ENCODE measurements at places on chromosomes 12 and 14.

- no peak for DNase-seq
Measured at GRCh38 chr14:73173092-73173735, 36.9 kb downstream of the PSEN1 start.

DNA sequence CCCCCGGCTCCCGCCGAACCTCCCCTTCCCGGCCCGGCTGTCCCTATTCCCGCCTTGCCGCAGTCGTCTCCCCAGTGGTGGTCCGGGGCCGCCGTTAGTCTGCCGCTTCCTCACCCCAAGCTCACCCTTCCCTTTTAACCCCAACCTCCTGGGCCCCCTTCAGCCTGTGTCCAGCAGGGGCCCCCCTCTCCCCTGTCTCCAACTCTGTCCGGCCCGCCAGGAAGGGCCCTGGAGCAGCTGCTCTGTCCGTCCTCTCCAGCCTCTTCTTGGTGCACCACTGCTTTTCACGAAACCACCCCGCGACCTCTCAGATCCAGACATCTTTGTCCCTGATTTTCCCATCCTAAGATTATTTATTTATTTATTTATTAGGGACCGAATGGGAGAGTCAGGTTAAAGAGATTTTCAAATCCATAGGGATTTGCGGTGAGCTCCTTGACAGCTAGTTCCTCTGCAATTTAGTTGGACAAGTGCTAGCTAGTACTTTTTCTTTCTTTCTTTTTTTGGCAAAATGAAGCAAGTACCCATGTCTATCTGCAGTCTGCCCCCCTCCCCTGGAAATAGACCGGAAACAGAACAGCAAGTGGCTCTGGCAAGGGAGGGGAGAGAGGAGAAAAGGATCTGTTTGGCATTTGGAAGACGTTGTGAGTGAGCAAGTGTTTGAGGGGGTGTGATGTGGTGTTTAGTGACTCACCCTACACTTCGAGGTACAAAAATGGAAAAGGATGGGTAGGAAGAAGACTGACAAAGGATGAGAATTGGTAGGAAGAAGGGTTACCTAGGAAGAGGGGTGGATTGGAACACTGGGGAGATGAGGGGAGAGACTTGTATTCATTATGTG is 632 bp downstream of the UBR7 start:
- no peak for DNase-seq

DNA sequence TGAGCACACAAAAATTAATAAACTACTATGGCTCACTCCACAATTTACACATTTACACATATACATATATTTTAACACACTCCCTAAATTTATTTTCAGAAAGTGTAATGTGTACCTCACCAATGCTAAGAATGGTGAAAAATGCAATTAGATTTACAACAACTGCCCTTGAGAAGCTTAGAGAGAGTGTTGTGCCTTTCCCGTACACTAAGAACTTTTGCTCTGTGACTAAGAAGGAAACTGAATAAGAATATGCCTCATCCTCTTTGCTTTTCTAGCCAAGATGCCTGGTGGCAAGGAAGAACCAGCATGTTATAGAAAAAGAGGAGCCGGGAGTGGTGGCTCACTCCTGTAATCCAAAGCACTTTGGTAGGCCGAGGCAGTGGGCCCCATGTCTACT is 62.3 kb downstream of the SINHCAF start:
- DNase-seq = no peak

DNA sequence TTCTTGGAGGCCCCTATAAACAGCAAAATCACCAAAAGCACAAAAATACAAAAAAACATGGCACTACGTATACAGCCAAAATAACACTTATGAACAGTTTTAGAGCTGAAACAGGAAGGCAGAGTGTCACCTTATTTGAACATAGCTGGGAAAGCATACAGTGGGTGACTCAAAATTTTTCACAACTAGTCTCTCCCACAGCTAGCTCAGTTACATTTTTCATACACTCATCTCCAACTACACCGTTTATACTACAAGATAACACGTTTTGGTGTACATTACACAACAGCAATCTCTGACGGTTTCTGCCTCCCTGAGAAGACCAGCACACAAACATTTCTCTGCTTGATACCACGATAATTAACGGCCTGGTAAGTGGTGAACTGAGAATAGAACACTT is 2.9 kb downstream of the RAD52 start:
- no peak for DNase-seq

GRCh38 chr12:28517101-28517500 is 326.8 kb downstream of the CCDC91 start:
- DNase-seq = no peak

- DNase-seq = no peak
Measured at GRCh38 chr12:9649532-9649940, 20.0 kb upstream of the CLEC2D start.

DNA sequence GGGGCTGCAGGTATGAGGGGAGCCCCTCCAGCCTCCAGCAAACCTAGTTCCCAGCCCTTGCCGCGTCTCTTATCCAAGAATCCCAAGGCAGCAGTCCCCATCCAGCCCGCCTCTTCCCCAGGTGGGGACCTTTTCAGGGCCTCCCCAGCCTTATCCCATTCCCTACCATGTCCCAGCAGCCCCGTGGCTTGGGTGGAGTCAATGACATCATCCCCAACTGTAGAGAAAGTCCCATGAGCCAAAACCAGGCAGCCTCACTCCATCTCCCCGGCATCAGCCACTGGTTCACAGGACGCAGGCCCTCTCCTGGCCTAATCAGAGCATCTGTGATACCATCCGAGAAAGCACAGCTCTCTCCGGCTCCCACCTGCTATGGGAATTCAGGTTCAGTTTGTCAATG is 131.0 kb downstream of the NCOR2 start:
- no peak for DNase-seq

GRCh38 chr14:91831337-91831736 is 36.0 kb downstream of the TC2N start:
- no peak for DNase-seq

DNA sequence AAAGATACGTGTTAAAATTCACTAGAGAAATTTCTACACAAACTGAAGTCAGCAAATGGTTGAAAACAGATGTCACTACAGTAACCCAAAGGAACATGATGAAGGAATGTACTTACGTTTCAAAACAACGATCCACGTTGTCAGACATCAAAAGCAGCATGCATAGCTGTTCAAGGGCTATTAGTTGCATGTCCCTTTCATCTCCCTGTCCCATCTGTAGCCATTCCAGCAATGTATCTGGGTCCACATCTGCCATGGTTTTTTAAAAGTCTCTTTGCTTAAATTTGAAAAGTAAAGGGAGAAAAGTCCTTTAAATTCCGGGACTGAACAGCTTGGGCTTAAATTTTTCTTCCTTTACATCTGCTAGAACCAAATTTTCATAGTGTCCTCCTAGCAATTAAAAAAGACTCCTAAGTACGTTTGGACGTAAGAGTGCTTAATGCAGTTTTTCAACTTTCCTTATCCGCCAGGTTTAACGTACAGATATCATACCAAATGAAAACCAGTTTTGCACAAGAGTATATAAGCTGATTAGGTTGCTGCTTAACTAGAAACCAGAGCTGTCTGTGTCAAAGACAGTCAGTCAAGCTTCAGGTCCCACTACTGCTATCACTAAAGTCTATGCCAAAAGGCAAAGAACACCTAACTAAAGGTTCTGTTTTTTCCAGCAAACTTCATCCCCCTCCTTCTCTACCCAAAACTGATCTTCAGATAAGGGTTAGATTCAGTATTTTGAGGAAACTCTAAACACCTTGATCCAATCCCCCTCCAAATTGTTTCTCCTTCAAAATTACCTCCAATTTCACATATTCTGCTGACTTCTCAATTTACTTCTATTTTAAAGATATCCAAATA is 1.7 kb downstream of the HECTD1 start:
- no peak for DNase-seq

DNA sequence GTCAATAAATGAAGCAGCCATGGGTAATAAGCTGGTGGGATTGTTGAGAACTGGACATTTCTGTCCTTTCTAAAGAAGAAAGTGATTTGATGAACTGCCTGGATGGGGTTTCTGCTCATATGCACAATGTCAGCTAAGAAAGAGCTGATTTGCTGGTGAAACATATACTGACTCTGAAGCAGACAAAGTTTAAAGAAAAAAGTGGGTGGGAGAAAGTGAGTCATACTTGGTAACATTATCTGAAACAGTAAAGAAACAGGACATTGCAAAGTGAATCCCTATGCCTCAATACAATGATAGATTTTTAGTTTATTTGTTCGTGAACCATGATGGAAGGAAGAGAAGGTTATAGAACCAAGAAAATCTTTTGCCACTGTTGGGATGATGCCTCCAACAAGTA is 95.6 kb upstream of the DNM1L start:
- DNase-seq = no peak

DNA sequence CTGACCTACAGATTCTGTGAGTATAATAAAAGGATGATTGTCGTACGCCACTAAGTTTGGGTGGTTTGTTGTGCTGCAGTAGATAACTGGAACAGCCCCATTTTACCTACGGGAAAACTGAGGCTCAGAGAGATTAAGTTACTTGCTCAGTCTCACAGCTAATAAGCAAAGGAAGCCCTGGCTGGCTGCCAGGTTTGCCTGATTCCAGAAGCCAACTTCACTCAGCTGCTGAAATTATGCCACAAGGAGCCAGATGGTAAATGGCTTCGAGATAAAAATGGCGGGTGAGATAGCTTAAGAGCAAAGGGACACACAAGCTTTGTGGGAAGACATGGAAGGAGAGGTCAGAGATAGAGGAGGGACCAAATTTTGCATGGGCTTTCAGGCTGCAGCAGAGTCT is 191.5 kb upstream of the NOS1 start:
- no peak for DNase-seq

- no peak for DNase-seq
Measured at GRCh38 chr14:64706593-64707193, 2.5 kb downstream of the PLEKHG3 start.

DNA sequence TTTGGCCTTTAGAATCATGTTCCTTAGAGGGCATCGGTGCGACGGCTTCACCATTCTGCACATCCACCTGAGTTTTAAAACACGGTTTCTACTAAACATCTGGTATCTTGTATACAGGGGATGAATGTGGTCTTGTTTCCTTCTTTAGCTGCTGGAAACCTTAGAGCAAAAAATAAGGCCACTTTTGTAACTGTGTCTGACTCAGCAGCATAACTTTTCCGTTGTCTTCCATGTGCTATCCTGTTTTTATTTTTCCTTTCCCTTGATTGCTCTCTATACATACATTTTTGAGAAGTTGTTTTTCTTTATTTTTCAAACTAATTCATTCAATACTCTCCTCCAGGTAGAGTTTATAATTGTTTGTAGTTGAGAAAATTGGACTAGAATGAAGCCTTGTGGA is 108.8 kb upstream of the PCED1B start:
- no peak for DNase-seq

DNA sequence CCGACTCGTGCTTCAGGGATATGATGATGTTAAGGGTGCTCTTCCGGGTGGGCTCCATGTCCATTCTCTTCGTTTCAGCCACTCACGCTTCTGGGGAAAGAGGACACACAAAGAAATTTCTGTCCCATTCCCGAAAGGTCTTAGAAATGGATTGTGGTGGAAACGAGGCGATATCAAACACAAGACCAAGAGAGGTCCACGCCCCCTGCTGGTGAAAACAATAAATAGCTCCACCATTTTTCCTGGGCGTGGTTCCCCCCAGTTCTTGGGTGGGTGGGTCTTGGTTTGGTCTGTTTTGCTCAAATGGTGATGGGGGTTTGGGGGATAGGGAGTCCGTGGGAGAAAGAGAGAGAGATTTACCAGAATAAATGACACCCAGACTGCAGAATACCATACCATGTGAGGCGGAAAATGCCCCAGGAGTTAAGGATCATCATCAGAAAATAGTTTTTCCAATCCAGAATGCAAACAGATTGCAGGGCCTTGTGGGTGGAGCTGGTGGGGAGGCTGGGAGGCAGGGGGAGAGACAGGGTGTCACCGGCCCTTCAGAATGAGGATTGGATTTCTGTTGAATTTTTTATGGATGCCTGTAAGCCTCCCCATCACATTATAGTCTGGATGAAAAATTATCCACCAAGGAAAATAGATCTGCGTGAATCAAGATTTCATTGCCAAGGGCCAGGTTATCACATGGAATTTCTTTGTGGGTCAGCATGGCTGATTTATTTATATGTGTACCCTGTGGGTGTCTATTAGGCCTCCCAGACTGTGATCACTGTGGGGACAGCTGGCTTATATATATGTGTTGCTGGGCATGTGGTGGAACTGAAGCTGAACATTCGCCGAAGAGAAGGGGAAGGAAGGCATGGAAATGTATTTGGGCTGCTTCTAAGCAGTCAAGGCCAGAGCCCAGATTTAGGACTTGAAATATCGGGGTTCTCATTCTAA is 55.8 kb downstream of the SRRM4 start:
- DNase-seq = no peak

- DNase-seq = no peak
Measured at GRCh38 chr14:59761851-59762250, 108.7 kb downstream of the RTN1 start.

- no peak for DNase-seq
Measured at GRCh38 chr14:103943673-103944072, 1.3 kb upstream of the RD3L start.

DNA sequence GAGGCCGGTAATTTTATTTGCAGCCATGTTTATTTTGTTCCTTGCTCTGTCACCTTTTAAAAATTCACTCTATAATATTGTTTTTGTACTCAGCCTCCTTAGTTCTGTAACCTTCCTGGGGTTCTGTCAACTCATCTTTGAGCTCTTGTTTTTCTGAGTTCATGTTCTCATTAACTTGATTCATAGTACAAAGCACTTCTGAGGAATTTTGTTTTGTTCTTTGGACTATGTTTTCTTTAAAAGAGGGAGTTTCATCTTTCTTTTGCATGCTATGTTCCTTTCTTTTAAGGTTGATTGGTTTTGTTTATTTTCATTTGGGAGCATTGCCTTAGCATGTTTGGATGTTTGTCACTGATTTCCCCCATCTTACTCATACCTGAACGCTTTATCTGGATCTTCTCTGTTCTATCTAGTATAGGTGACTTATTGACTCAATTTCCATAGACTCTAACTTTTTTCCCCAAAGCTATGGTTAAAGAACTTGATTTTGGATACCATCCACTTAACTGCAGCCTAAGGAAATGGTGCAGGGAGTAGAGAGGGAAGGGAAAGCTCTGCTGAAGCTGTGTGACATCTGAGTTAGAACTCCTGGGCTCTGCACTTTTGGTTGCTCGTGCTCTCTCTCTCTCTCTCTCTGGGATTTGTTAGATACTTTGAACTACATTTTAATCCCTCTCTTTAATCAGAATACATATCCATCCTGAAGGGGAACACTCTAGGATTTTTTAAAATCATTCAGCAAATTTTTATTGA is 268.5 kb downstream of the PAWR start:
- no peak for DNase-seq

- DNase-seq = no peak
Measured at GRCh38 chr14:64212666-64213065, 81.5 kb downstream of the ESR2 start.

Measured in activated CD8-positive, alpha-beta memory T cell treated with anti-CD3 and anti-CD28 coated beads for 1 hour (primary cell).